Spleen (tissue), 13 donors: ENCODE measurements at places on chromosomes 3 and 15. TPM values are rescaled to one million over a fixed set of nuclear protein-coding genes. Genes with fewer than 3 reads are reported as not detected.

DNA sequence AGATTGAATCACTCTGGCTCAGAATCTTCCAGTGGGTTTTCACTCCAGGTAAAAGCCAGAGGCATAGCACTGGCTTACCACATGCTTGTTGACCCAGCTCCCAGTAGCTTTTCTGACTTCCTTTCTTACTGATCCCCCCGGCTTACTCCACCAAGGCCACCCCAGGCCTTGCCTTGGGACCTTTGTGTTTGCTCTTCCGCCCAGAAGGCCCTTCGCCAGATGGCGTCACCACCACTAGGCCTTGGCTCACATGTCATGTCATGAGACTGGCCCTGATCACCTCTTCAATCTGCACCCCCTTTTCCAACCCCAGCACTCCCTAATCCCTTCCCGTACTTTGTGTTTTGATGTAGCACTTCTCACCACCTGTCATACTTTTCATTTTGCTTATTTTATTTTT, 98.5 kb upstream of the UMPS start:
- DNase-seq, result no peak

Gene CLEC3B
- 225 TPM for polyA plus RNA-seq

DNA sequence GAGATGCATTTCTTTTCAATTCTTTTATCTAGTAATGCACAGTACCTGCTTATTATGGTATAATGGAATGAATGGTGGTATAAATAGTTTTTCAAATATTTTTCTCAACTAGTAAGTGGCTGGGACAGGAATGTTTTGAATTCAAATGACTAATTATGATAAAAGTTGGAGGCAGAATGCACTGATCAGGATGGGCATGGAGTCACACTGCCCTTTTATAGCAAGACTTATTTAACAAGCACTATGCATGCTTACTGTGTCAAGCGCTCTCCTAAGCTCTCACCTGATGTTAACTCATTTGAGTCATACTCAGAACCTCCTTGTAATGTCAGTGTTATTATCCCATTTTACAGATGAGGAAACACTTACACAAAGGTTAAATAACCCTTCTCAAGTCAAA, 221.8 kb downstream of the FEZF2 start:
- no peak for DNase-seq

- DNase-seq, result no peak
These were observed 222.0 kb upstream of the GAP43 start for GRCh38 chr3:115401298-115401697.

Gene RTP1
- not detected for polyA plus RNA-seq

GRCh38 chr3:151410891-151411559, 26.5 kb upstream of the P2RY12 start:
- no peak for DNase-seq

Gene TRIP4
- polyA plus RNA-seq, result 17.3 TPM

Gene SCAANT1
- polyA plus RNA-seq, result not detected

Gene CFAP20DC
- polyA plus RNA-seq, result 0.62 TPM

Gene KCNMB3
- 4.5 TPM for polyA plus RNA-seq

Gene SCN5A
- 0.06 TPM for polyA plus RNA-seq

Gene ISY1
- 25.2 TPM for polyA plus RNA-seq

Gene ZPLD1
- not detected for polyA plus RNA-seq

- DNase-seq, result no peak
These were observed 142.8 kb downstream of the EDEM1 start for GRCh38 chr3:5330152-5330810.

Gene ZNF197
- 6.1 TPM for polyA plus RNA-seq

DNA sequence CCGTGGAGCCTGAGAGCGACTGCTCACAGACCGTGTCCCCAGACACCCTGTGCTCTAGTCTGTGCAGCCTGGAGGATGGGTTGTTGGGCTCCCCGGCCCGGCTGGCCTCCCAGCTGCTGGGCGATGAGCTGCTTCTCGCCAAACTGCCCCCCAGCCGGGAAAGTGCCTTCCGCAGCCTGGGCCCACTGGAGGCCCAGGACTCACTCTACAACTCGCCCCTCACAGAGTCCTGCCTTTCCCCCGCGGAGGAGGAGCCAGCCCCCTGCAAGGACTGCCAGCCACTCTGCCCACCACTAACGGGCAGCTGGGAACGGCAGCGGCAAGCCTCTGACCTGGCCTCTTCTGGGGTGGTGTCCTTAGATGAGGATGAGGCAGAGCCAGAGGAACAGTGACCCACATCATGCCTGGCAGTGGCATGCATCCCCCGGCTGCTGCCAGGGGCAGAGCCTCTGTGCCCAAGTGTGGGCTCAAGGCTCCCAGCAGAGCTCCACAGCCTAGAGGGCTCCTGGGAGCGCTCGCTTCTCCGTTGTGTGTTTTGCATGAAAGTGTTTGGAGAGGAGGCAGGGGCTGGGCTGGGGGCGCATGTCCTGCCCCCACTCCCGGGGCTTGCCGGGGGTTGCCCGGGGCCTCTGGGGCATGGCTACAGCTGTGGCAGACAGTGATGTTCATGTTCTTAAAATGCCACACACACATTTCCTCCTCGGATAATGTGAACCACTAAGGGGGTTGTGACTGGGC, 7.3 kb downstream of the FAM131A start:
- DNase-seq, result no peak

GRCh38 chr3:87173071-87173470, 54.0 kb upstream of the CHMP2B start:
- no peak for DNase-seq

DNA sequence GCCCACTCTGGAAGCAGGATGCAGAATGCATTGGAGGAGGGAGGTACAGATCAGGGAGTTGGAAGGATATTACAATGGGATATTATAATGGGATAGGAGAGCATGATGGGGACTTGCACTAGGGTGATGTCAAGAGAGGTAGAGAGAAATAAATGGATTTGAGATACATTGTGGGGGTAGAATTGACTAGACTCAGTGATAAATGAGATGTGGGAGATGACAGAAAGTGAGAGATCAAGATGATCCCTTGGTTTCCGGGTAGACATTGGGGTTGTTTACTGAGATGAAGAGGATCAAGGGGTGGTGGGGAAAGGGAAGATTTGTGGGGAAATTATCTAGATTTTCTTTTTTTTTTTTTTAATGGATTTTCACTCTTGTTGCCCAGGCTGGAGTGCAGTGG, 42.7 kb downstream of the BFSP2 start:
- no peak for DNase-seq

GRCh38 chr15:42313463-42313862, 40.2 kb upstream of the TMEM87A start:
- DNase-seq, result no peak

DNA sequence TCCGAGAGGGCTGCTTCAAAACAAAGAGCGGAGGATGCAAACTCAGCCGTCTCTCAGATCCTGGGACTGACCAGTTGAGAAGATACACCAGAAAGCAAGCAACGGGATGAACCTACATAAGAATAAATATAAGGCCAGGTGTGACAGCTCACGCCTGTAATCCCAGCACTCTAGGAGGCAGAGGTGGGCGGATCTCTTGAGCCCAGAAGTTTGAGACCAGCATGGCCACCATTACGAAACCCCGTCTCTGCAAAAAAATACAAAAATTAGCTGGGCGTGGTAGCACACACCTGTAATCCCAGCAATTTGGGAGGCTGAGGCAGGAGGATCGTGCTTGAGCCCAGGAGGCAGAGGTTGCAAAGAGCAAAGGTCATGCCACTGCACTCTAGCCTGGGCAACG, 31.7 kb downstream of the RBPMS2 start:
- no peak for DNase-seq

GRCh38 chr15:89964232-89964954, 36.7 kb upstream of the ZNF710 start:
- DNase-seq, result no peak

- no peak for DNase-seq
These were observed 4.1 kb downstream of the FOXP1 start for GRCh38 chr3:71579326-71579934.

DNA sequence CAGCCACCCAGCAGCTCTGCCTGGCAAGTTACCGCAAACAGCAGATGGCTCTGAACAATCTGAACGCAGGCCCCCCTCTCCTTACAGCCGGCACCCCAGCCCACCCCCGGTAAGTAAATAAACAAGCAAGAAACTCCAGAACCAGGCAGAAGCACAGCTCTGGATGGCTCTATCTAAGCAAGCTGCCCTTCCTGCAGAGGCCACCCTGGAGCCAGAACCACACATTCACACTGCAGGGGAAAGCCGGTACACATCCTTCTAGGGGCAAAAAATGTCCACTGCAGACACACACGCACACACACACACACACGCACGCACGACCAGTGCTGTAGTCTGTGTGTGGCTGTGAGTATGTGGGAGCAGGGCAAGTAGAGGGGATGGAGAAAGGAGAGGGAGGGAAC, 63.9 kb downstream of the ADCY5 start:
- peak; percentile 39 for DNase-seq

GRCh38 chr3:138443091-138443490, 8.7 kb downstream of the ESYT3 start:
- DNase-seq, result no peak

DNA sequence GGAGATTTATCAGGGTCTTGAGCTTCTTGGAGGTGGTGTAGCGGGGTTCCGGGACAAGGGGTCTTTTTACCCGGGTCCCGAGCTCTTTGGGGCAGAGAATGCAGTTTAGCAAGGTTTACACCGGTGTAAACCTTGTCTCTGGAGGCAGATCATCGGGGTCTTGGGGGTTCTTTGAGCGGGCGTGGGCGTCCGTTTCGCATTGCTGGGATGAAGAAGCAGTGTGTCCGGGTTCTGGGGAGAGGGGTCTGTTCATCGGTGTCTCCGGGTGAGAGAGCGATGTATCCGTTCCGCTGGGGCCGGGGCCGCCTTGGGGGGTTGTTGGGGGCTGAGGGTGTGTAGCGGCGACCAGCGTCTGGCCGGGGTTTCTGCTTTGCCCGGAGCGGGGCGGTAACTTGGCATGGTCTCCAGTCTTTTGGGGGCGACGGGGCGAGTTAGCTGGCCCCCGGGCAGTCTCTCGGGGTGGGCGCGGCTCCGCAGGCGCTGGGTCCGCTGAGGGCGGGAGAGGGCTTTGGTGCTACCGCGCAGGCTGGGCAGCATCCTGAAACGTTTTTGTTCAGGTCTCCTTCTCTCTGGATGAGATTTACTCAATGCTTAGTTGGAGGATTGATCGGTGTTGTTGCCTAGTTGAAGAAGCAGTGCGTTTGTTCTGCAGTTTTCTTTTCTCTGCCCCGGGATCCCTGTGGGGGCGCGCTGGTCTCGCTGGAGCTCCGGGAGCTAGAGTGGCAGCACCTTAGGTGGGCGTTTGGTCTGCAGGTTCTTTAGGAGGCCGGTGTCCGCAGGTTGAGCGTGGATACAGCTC, 843 bp downstream of the GLCE start:
- DNase-seq, result peak; percentile 83

Gene CHMP2B
- polyA plus RNA-seq, result 14.7 TPM

GRCh38 chr3:62103531-62103930, 269.8 kb downstream of the FEZF2 start:
- no peak for DNase-seq
